DMS79 (cell line): ENCODE measurements at places on chromosomes 3 and 15.

GRCh38 chr3:197960694-197961581 lies 921 bp downstream of the LMLN start:
- DNase-seq, result no peak

DNA sequence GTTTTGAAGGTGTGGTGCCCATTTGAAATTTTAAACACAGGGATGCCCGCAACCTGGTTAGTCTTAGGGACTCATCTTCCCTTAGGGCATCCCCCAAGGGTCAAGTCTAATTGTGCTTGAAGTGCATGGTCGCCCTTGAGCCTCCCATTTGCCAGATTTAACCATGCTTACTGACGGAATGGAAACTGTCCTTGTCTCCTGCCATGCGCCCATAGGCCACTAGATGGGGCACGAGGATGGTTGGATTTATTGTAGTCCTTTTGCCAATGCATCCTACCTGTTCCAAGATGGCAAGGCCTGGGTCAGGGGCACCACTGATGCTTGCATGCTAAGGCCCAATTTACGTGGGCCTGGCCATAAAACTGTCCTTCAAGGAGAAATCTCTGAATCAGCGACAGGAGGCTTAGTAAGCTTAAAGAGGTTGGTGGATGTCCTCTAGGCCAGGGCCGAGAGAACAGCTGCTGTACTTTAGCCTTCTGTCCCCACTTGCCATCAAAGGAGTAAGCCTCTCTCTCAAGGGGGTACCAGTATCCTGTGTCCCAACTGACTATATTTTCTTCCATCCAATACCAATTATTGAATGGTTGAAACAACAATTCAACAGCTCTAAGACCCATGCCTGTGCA lies 355.4 kb downstream of the OTOL1 start:
- DNase-seq, result no peak

DNA sequence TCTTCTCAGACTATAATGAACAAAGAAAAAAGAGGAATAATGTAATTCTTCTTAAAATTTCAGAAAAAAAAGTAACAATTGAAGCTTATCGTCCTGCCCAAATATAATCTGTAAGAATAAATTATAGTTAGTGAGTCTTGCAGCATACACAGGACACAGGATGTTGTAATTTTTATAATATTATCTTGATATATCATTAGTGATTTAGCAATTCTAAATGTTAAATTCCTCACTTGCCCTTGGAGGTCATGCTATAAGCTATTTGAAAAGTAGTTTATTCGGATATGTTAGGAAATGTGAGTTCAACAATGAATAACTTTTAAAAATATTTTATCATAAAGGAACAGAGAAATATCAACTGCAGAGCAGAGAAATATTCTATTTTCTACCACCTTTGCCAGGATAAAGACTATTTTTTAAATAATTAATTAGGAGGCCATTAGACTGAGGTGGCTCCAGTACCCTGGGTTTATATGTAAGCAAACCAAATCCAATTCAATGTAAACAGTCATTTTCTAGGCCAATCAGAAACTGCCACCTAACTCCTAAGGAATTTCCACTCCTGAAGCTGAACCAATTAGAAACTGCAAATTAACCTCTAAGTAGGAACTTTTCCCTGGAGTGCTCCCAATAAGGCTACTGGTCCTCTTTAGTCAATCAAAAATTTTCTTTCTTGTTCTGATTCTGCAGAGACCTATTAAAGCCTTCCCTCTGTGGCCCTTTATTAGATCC lies 1109.3 kb downstream of the ROBO2 start:
- no peak for DNase-seq

DNA sequence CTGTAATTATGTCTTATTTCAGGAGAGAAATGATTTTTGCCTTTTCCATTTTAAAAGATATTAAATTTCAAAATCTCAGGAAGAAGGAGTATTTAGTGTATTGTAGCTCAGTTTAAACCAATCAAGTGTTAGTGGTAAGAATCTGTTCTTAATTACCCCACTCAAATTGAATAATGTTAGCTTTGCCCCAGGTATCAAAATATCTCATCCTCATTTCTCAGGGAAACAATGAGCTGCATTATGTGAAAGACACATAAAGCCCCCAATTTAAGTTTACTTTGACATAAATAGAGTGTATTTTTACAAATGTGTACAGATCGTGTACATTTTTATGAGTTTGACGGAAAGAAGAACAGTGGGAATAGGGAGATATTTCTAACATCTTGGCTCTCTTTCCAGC lies 317.4 kb upstream of the RARB start:
- DNase-seq, result no peak

DNA sequence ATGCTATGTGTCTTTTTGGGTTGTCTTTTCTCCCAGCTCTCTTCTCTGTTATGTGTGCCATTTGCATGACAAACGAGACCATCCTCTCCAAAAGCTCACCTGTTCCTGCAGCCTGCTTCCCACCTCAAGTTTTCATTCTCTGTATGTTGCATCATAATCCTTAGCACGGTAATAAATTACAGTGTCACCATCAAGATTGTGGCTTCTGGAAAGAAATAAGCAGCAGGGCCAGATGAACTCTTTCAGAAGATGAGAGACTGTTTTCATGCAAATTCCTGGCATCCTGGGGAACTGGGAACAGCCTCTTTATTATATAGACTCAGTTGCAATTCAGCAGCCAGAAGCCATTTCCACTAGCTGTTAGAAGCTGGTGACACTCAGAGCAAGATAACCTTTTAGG lies 436.7 kb downstream of the EPHB1 start:
- DNase-seq, result no peak

DNA sequence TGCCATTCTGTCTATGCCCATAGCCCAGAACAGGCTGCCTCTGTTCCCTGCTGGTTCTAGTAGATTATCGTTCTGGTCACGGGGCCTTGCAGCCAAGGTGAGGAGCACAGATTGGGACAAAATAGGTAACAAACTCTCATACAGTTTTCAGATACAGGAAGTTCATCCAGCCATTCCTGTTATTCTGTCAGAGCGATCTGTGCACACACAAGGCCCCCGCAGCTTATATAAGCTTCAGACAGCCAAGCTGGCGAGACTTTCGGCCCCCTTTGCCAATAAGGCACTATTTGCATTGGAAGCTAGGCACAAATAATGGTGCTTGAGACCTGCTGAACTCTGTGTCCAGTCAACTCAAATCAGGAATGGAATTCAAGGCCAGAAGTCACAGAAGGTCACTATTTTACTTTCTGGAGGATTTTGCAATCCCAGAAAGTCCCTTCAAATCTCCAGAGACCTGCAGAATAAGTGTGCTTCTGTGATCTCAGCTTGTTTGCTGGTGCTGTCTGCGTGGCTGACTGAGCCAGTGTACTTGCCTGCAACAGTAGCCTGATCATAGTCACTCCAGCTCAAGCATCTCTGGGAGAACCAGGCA lies 69.4 kb downstream of the BFSP2 start:
- DNase-seq, result no peak

- no peak for DNase-seq
Observed at GRCh38 chr3:155393316-155393715, 99.8 kb upstream of the STRIT1 start.
